ENCODE measurements at places on chromosomes 11 and 22.
A peak's percentile ranks its signal among the peaks of the same experiment; 100 is the strongest.

DNA sequence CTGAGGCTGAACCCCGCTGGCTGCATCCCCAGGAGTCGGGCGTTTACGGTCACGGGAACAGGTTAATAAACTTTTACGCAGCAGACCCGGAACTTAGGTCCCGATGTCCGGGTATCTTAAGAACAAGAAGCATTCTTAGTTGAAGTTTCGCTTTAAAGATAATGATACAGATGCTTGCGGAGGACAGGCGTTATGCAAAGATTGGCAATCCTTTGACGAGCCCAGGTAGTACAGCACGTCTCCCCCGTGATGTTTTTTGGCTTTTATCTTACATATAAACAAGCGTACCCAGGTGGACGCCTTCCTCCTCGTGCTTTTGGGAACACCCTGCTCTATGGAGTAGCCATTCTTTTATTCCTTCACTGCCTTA lies 871 bp upstream of the TOLLIP start:
- no peak for DNase-seq

DNA sequence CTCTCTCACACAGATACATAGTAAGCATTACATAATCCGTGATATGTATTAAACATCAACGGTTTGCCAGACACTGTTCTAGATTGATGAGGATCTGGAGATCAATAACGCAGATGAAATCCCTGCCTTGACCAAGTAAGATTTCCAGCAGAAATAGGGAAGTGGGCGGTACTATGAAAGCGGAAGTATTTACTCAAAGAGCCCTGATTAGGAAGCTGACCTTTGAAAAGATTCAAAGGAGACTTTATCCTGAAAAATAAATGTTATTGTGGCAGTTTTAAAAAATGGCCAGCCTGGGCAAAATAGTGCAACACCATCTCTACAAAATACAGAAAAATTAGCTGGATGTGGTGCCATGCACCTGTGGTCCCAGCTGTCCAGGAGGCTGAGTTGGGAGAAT lies 26.8 kb downstream of the GAB2 start:
- no peak for DNase-seq

GRCh38 chr11:119315131-119316015 lies 1.6 kb downstream of the MCAM start:
- peak; percentile 48 for DNase-seq

DNA sequence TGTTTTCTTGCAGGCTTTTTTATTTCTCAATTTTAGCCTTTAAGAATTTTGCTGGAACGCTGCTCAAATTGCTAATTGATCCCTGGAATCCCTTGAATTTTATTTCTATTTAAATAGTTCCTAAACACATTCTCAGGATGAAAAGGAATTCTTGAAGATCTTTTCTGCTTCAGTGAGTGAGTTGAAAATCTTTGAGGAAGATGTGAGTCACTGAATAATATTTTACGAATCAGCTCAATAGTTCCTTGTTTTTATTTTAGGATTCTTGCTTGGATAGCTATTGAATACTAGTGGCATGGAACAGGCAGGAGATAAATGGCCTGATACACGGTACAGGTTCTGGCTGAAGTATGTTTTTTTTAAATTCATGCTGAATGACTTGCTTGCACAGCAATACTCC lies 194.6 kb upstream of the CCDC90B start:
- no peak for DNase-seq

GRCh38 chr11:69186316-69187260 lies 30.9 kb downstream of the SMIM38 start:
- DNase-seq: no peak

DNA sequence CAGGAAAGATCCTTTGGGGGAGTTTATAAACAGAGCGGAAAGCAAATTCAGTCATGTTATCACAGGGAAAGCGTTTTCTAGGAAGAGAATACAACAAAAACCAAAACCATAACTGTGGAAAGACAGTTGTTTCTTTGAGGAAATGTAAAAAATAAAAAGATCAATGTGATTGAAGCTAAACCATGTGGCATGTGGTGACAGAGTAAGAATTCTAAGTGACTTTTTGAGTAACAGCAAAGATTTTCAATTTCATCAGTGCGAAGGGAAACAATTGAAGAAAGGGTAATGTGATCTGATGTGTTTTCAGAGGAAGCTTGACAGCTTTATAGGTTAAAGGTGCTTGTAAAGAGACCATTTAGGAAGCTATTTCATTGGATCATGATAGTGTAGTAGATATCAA lies 575.9 kb upstream of the CHORDC1 start:
- DNase-seq: no peak

DNA sequence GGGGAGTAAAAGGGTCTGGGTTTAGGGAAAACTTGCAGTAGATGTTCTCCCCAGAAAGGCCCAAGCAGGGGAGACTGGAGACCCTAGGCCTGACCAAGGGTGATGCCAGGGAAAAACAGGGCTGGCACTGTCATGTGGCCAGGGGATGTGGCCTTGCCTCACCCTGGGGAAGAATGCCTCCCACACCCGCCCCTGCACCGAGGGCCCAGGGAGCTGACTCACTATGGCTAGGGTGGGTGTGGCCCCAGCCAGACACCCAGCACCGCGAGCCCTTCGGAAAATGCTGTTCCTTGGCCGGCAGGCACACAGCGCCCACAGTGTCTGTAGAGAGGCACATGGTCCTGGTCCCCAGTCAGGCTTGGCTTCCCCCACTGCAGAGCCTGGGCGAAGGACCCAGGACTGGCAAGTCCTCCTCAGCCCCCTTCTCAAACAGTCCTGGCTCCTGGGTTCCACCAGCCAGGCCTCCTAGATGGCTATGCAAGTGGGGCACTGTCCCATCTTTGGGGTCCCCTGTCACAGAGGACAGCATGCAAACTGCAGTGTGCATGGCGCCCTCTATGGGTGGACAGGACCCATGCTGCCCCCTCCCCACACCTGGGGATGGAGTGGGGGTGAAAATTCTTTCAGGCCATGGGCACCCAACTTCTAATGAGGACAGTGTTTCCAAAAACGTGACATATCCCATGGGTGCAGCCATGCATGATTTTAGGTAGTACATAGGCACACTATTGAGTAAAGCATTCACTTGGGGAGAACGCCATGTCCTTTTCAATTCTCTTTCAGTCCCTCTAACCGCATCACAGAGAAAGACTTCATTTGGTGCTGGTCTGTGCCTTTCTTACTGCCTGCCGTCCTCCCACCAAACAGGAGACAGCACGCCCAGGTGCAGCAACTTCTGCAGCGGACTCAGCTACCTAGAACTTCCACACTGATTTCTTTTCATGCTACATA lies 15.2 kb downstream of the TMPRSS5 start:
- no peak for DNase-seq

DNA sequence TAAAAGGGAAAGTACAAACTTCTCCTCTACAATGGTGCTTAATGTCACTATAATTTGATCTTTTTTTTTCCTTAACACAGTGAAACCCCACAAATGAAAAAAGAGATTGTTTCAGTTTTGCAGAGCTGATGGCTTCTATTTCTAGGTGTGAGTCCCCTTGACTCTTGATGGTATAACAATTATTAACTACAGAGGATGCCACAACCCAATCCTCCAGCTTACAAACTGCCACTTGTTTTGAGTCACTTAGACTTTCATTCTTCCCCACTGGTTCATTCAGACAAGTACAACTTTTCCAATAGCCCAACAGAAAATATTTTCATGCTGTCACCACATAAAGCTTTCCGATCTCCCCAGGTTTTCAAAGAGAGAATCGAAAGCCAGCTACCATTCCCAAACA lies 812.2 kb downstream of the LRRC4C start:
- no peak for DNase-seq

DNA sequence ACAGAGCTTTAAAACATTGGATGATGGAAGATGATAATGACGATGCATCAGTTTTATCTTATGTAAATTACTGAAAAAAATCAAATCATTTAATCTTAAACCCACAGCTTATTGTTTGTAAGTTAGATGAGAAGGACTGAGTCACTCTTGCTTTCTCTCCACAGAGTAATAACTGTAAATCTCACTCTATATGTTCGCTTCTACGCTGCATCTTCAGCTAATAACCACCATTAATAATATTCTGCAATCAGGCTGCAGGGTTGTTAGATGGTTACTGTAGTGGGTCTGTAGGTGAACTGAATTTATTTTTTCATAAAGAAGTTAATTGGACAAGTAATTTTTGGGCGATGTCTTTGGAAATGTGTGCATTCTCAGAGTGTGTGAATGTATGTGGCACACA lies 260.0 kb downstream of the FAT3 start:
- no peak for DNase-seq

GRCh38 chr11:65417702-65418430 lies 4.7 kb upstream of the NEAT1 start:
- no peak for DNase-seq

DNA sequence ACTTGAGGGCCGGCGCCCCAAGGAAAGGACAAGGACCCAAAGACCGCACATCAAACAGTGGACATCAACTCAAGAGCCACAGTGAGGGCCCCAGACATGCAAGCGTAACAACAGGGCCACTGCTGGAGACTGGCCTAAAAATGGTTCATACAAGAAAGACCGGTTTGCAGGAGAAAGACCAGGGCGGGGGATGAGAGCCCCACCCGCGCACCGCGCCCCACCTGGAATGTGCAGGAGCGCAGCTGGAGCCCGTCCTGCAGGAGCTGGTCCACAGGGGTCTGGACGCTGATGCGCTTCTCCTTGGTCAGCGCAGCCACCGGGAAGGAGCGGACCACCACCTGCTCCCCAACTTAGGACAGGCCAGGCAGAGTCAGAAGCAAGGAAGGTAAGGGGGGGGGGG lies 13.9 kb downstream of the SBF1 start:
- DNase-seq: no peak

DNA sequence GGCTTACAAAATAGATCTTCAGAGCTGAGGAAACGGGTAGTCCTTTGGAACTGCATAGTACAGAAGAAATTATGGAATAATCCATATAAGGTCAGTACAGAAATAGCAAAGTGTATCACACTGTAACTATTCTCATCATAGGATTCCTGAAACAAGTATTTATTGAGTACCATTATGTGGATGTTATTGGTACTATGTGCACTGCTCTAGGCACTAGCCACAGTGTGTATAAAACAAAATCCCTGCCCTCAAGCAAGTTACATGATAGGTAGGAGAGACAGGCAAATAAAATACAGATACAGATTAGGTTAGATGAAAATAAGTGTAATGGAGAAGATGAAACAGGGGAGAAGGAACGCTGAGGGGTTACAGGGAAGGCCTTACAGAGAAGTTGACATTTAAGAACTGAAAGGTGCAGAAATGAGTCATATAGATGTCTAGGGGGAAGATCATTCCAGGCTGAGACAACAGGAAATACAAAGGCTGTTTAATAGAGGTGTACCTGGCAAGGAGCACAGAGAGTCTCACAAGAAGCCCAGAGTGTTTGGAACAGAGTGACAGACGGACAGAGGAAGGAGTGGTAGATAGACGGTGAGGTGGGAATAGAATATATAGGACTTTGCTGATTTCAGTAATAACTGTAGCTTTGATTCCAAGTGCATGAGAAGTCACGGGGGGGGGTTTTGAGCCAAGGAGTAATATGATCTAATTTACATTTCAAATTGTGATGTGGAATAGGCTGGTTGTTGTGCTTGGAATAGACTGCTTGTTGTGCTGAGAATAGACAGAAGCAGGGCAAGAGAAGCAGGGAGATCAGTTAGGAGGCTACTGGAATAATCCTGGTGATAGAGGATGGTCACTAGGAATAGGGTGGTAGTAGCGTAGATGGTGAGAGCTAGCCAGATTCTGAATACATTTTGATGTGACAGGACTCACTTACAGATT lies 13.7 kb downstream of the RNF141 start:
- no peak for DNase-seq

DNA sequence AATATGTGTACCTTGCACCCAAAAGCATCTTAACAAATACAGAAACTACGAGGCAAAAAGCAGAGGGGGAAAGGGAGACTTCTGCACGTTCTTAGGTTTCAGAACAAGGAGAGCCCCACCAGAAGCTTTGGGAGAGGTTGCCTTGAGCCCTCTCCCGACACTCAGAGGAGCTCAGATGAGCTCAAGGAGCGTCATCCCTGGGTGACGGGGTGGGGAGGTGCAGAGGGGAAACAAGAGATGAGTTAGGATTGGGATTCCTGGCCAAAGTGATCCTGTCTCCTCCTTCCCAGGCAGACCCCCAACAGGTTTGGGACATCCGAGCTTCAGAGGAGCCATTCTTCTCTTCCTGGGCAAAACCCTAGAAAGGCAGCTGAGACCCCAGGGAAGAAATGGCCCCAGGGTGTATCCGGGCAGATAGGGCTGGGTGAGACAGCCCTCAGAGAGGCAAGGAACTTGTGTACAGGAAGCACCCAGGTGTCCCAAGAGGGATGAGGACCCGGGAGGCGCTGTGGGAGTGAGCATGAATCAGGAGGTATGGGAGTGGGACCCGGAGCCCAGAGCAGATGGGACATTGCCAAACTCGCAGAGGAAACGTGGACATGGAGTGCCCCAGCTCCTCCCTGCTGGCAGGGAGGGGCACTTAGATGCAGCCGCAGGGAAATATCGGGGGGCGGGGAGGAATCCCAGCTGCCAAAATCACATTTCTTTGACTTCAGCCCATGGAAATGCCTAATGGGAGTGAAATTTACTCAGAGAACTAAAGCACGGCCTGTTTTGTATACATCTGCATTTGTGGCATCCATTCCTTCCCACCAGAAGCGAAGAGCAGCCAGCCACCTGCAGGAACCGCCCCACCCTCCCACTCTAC lies 12.4 kb downstream of the C1QTNF6 start:
- no peak for DNase-seq

DNA sequence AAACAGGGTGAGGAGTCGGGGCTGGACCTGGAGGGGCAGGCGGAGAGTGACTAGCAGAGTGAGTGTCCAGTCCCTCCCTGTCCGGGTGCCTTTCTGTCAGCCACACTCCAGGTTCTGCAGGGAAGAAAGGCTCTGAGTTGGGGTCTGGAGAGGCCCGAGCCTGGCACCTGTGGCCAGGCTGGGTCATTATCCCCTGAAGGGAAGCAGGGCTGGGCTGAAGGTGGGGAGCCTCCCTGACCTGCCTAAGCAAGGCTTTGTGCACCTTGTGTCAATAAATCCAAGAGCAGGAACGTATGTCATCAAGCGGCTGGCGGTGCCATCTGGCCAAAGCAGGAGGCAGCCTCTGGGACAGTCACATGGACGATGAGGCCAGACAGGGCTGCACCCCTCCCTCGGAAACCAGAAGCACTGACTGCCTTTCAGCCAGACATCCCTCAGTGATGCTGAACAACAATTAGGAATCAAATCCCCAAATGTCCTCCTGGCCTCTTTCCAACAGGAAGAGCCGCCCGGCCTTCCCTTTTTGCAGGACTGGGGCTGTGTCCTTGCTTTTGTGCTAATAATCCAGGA lies 73.9 kb upstream of the FGF3 start:
- DNase-seq: no peak

DNA sequence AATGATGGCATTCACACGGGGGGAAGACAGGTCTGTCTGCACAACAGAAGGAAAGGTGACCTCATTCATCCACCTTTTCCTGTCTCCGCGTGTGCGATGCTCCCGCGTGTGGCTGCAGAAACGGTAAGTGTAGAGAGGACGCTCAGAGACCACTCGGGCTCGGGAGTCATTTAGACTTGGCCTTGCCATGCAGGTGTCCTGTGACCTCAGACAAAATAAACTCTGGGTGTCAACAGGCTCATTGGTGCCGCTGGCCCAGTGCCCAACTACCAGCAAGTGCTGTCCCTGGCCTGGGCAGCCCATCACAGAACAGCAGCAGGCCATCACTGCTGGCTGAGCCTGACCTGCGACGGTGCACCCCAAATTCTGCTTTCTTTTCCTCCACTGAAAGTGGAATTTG lies 48.1 kb upstream of the ARFGAP3 start:
- DNase-seq: no peak

- no peak for DNase-seq
These were observed 3.2 kb downstream of the P2RX3 start for GRCh38 chr11:57341250-57341808.

GRCh38 chr11:12053606-12054361 lies 45.4 kb upstream of the DKK3 start:
- DNase-seq: no peak

- no peak for DNase-seq
These were observed 13.5 kb downstream of the RBM7 start for GRCh38 chr11:114413958-114414357.
